Mesothelial cell of epicardium (in vitro differentiated cells): ENCODE measurements at places on chromosomes 12 and 14.

GRCh38 chr14:43754838-43755237 lies 752.2 kb downstream of the FSCB start:
- H3K4me1 ChIP-seq = no peaks in the 10 kb centered on the region
- H3K4me3 ChIP-seq = no peak overlapping the region
- no peak for DNase-seq
- no peak overlapping the region for H3K27ac ChIP-seq

- no peaks in the 10 kb centered on the region for H3K36me3 ChIP-seq
- no peaks in the 10 kb centered on the region for H3K27me3 ChIP-seq
- H3K27ac ChIP-seq = no peak overlapping the region
- peaks cover 22% of the 10 kb centered on the region for H3K4me1 ChIP-seq
- H3K4me3 ChIP-seq = no peak overlapping the region
- no peak for DNase-seq
Measured at GRCh38 chr12:2190896-2191533, 138.2 kb downstream of the CACNA1C start.

GRCh38 chr12:54394281-54394719 lies 9.8 kb upstream of the ZNF385A start:
- H3K4me3 ChIP-seq = peak overlapping the region; percentile 5
- peaks cover 20% of the 10 kb centered on the region for H3K4me1 ChIP-seq
- no peak overlapping the region for H3K27ac ChIP-seq
- H3K36me3 ChIP-seq = peaks cover 12% of the 10 kb centered on the region
- DNase-seq = no peak

- peak; percentile 27 for DNase-seq
- peak within 1 kb of the TSS; percentile 88 for H3K27ac ChIP-seq
- H3K36me3 ChIP-seq = no peaks in the 10 kb centered on the region
- H3K4me3 ChIP-seq = peak within 1 kb of the TSS; percentile 90
Measured at GRCh38 chr12:33439587-33440011, at the start of gene SYT10. Gene SYT10 (minus strand): TSS chr12:33439819. CDS start chr12:33439522, 297 bp downstream.

GRCh38 chr14:94646481-94646880 lies 34.3 kb downstream of the SERPINA3 start:
- no peak for DNase-seq
- no peaks in the 10 kb centered on the region for H3K36me3 ChIP-seq
- H3K27ac ChIP-seq = no peak overlapping the region
- no peak overlapping the region for H3K4me3 ChIP-seq

GRCh38 chr14:88791629-88792472 lies 902 bp downstream of the EML5 start:
- H3K4me1 ChIP-seq = peaks cover 3% of the 10 kb centered on the region
- H3K27ac ChIP-seq = no peak overlapping the region
- peak overlapping the region; percentile 65 for H3K4me3 ChIP-seq
- H3K36me3 ChIP-seq = no peaks in the 10 kb centered on the region

GRCh38 chr14:81260732-81261131 lies 40.0 kb upstream of the GTF2A1 start:
- DNase-seq = no peak
- H3K36me3 ChIP-seq = peaks cover 18% of the 10 kb centered on the region
- peaks cover 7% of the 10 kb centered on the region for H3K4me1 ChIP-seq
- no peak overlapping the region for H3K27ac ChIP-seq

- no peaks in the 10 kb centered on the region for H3K27me3 ChIP-seq
- peaks cover 12% of the 10 kb centered on the region for H3K4me1 ChIP-seq
- no peak for DNase-seq
Measured at GRCh38 chr12:12278899-12279298, 12.1 kb upstream of the LRP6 start.

GRCh38 chr14:69328765-69329164 lies 68.8 kb downstream of the GALNT16 start:
- DNase-seq = no peak
- no peaks in the 10 kb centered on the region for H3K4me1 ChIP-seq
- no peak overlapping the region for H3K4me3 ChIP-seq
- H3K36me3 ChIP-seq = peaks cover 2% of the 10 kb centered on the region
- H3K27me3 ChIP-seq = no peaks in the 10 kb centered on the region
- H3K27ac ChIP-seq = no peak overlapping the region

DNA sequence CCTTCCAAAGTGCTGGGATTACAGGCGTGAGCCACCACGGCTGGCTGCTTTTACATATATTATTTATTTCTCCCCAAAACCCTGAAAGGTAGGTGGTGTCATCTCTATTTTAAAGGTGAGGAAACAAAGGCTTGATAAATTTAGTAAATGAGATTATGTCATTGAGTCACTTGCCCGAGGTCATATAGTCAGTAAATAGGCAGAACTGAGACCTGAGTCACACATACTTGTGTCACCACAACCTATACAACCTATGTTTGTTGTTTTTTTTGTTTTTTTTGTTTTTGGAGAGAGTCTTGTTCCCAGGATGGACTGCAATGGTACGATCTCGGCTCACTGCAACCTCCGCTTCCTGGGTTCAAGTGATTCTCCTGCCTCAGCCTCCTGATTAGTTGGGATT lies 12.8 kb downstream of the TSFM start:
- no peak overlapping the region for H3K27ac ChIP-seq
- DNase-seq = no peak
- no peaks in the 10 kb centered on the region for H3K27me3 ChIP-seq

GRCh38 chr14:52059649-52060048 lies 9.2 kb downstream of the NID2 start:
- H3K27me3 ChIP-seq = no peaks in the 10 kb centered on the region
- no peaks in the 10 kb centered on the region for H3K36me3 ChIP-seq
- DNase-seq = no peak
- H3K4me3 ChIP-seq = no peak overlapping the region

- no peak for DNase-seq
- no peaks in the 10 kb centered on the region for H3K36me3 ChIP-seq
- no peak overlapping the region for H3K27ac ChIP-seq
- no peaks in the 10 kb centered on the region for H3K27me3 ChIP-seq
- H3K4me1 ChIP-seq = no peaks in the 10 kb centered on the region
Measured at GRCh38 chr12:99476956-99477355, 170.6 kb upstream of the GARIN6 start.

DNA sequence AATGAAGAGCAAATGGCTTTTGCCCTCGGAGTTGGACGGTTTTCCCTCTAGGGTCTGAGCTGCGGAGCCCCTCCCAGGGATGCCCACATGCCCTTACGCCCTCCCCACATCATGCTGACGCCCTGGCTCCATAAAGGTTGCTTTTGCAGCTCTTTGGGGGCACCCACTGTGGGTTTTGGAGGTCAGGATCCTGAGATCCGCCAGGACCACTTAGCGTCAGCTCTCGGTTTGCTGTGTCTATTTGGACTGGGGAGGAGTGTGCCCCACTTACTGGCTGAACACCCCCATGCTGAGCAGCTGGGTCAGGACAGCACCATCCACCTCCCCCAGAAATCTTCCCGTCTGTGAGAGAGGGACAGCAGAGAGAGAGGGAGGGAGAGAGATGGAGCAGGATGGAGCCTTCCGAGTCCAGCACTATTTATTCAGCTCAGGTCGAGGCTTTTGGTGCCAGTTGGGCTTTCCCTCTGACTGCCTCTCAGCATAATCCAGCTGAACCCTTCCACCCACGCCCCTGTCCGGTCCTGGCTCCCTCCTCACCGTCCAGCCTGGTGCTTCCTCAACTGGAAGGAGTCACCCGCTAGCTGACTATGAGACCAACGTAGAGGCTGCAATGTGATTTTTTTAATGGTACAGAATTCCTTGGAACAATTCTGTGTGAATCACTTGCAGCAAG lies 18.9 kb upstream of the LRTM2 start:
- H3K27ac ChIP-seq = no peak overlapping the region
- H3K27me3 ChIP-seq = no peaks in the 10 kb centered on the region
- H3K36me3 ChIP-seq = no peaks in the 10 kb centered on the region
- H3K4me1 ChIP-seq = peaks cover 5% of the 10 kb centered on the region

DNA sequence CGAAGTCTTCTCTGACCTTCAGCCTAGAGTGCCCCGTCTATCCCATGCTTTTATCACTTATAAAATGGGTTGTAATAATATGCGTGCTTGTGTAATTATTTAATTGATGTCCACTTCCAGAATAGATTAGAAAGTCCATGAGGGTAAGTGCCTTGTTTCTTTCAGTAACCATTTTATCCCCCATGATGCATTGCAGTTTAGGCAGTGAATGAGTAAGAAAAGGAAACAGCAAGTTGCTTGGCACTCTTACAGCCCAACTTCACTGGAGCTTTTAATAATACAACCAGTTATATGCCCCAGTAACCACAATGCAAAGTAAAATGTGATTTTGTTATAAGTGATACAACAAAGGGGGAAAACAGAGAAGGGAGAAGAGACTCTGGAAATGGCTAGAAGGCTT lies 287.3 kb downstream of the MED13L start:
- H3K27me3 ChIP-seq = no peaks in the 10 kb centered on the region
- peaks cover 10% of the 10 kb centered on the region for H3K4me1 ChIP-seq
- H3K36me3 ChIP-seq = peaks cover 36% of the 10 kb centered on the region
- H3K27ac ChIP-seq = no peak overlapping the region
- no peak for DNase-seq
- H3K4me3 ChIP-seq = no peak overlapping the region

DNA sequence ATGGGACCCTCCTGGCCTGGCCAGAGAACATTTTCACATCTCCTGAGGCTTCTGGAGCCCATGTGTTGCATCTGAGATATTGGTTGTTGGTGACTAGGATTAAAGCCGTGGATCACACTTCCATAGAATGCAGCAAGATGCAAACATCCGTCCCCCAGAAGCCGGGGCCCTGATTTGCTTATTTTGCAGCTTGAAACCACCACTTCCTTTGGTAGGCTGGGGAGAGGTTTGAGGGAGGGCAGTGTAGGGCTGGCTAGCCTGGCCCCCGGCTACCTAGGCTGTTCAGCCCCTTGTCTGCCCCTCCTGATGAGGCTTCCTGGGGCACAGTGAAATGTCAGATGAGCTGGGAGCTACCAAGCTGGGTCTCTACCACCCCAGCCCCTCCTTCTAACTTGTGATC lies 209.7 kb upstream of the PWP1 start:
- H3K36me3 ChIP-seq = no peaks in the 10 kb centered on the region
- no peak for DNase-seq
- no peak overlapping the region for H3K4me3 ChIP-seq
- H3K27ac ChIP-seq = no peak overlapping the region
- no peaks in the 10 kb centered on the region for H3K4me1 ChIP-seq
- H3K27me3 ChIP-seq = peaks cover 40% of the 10 kb centered on the region

DNA sequence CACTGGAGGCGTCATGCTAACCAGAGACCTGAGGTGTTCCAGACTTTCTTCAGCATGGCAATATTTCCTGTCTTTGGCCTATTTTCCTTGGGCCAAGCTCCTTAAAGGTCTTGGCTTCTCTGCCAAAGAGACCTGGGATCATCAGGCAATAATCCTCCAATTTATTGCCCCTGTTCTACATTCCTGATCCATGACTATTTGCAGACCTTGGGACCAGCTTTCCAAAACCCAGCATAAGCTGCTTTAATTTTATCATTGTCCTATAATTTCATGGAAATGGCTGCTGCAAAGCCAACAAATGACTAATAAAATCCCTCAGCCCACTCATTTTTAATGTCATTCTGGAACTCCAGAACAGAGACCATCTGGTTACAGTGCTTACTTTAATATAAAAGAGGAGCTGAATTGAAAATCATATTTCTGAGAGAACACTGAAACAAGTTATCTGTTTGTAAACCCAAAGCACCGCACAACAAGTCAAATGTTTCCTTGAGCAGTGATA lies 166.9 kb upstream of the BTG1 start:
- DNase-seq = no peak
- no peaks in the 10 kb centered on the region for H3K4me1 ChIP-seq
- no peak overlapping the region for H3K4me3 ChIP-seq

GRCh38 chr14:43172899-43173548 lies 1334.1 kb downstream of the FSCB start:
- no peaks in the 10 kb centered on the region for H3K4me1 ChIP-seq
- no peak overlapping the region for H3K27ac ChIP-seq
- H3K36me3 ChIP-seq = no peaks in the 10 kb centered on the region
- no peak for DNase-seq
- H3K4me3 ChIP-seq = no peak overlapping the region

- H3K4me1 ChIP-seq = no peaks in the 10 kb centered on the region
- DNase-seq = no peak
- H3K27ac ChIP-seq = no peak overlapping the region
- peaks cover 4% of the 10 kb centered on the region for H3K36me3 ChIP-seq
- H3K4me3 ChIP-seq = no peak overlapping the region
- no peaks in the 10 kb centered on the region for H3K27me3 ChIP-seq
Measured at GRCh38 chr12:120015313-120015712, 26.3 kb downstream of the BICDL1 start.

GRCh38 chr12:71838231-71838630 lies 1.3 kb upstream of the TBC1D15 start:
- no peaks in the 10 kb centered on the region for H3K36me3 ChIP-seq
- H3K27me3 ChIP-seq = peaks cover 20% of the 10 kb centered on the region
- no peak overlapping the region for H3K27ac ChIP-seq
- peaks cover 14% of the 10 kb centered on the region for H3K4me1 ChIP-seq

DNA sequence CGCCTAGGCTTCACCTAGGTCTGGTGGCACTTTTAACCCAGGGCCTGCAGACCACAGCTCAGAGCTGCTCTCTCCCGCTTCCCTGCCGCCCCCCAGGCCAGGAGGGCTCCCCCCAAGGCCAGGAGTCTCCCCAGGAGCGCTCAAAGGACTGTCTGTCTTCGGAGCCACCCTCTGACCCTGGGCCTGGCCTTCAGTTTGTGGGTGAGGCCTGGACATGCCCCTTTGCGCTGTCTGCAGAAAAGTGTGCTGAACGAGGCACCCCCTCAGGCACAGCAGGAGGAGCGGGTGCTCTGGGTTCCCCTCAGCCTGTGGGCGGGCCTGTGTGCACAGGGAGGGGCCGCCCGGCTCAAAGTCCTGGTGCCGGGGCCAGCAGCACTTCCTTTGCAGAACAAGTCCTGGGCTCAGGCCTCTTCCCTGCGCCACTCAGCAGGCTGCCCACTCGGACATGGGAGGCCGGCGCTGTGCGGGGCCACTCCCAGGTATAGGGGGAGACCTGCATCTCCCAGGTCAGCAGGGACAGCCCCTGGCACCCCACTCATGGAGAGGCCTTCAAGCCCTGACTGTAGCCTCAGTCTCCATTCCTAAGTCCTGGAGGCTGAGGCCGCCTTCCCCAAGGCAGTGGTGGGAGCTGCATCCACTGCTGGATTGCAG lies 14.3 kb downstream of the DEGS2 start:
- peaks cover 32% of the 10 kb centered on the region for H3K4me1 ChIP-seq
- no peak overlapping the region for H3K4me3 ChIP-seq
- H3K27ac ChIP-seq = no peak overlapping the region
- DNase-seq = no peak
- no peaks in the 10 kb centered on the region for H3K27me3 ChIP-seq
- peaks cover 4% of the 10 kb centered on the region for H3K36me3 ChIP-seq

DNA sequence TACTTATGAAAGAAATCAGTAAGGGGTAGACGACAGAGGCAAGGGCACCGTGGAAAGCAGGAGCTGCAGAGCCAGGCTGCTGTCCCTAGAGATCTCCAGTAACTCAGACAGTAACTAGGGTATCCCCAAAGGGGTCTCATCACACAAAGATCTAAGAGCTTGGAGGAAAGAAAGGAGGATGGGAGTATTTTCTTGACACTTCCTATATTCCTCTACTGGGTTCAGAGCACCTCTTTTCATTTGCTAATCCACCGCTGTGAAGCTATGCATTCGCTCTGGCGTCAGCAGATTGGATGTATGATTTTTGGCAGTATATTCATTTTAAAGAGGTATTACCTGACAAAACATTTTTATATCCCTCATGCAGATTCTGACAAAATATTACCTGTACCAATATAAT lies 12.6 kb downstream of the USP44 start:
- H3K27me3 ChIP-seq = peaks cover 15% of the 10 kb centered on the region
- no peaks in the 10 kb centered on the region for H3K36me3 ChIP-seq
- no peak overlapping the region for H3K27ac ChIP-seq
- H3K4me1 ChIP-seq = peaks cover 9% of the 10 kb centered on the region

GRCh38 chr12:124125203-124125871 lies 152.3 kb downstream of the ZNF664 start:
- no peak for DNase-seq
- no peaks in the 10 kb centered on the region for H3K27me3 ChIP-seq
- H3K4me3 ChIP-seq = no peak overlapping the region
- peaks cover 31% of the 10 kb centered on the region for H3K4me1 ChIP-seq
- peak overlapping the region; percentile 39 for H3K27ac ChIP-seq
- no peaks in the 10 kb centered on the region for H3K36me3 ChIP-seq
